Fibroblast of skin of right quadriceps (primary cell): ENCODE measurements at places on chromosomes 2 and 18.

GRCh38 chr2:17416884-17417391 lies 101.3 kb downstream of the RAD51AP2 start:
- DNase-seq = peak; percentile 98

DNA sequence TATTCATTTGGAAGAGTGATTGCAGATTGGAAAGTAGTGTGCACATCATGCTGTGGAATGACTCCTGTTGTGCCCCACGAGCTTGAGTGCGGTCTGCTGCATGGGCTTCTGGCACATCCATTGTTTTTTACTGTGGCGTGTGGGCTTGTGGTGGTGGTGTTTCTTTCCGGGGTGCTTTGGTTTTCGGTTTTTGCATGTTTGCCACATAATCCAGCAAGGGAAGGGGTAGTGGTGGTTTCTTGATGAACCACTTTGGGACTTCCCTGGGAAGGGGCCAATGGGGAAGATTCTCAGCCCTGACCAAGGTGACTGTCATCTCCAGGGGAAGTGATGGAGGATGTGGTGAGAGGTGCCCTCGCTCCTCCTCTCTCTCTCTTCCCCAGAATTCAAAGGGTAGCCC lies 57.0 kb downstream of the COA5 start:
- DNase-seq = no peak

GRCh38 chr2:85723707-85724360 lies 29.7 kb downstream of the GNLY start:
- no peak for DNase-seq

DNA sequence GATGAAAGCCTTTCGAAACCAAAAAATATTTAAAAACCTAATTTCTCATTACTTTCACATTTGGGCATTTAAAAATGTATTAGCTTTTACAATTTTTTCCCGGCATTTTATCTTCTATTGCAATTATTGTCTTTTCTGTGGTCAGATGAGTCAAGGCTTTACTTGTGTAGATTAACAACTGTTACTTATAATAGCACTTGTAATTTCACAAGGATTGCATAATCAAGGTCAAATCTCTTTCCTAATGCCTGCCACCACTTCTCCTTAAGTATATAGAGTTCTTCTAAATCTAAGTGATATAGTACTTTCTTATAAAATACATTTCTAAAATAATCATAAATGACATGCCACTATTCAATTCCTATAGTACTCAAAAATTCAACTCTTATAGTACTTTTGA lies 67.2 kb downstream of the SLC8A1 start:
- peak; percentile 84 for DNase-seq

GRCh38 chr2:105449076-105449475 lies 50.2 kb upstream of the FHL2 start:
- no peak for DNase-seq

- no peak for DNase-seq
Measured at GRCh38 chr18:73681912-73682311, 465.7 kb downstream of the FBXO15 start.

DNA sequence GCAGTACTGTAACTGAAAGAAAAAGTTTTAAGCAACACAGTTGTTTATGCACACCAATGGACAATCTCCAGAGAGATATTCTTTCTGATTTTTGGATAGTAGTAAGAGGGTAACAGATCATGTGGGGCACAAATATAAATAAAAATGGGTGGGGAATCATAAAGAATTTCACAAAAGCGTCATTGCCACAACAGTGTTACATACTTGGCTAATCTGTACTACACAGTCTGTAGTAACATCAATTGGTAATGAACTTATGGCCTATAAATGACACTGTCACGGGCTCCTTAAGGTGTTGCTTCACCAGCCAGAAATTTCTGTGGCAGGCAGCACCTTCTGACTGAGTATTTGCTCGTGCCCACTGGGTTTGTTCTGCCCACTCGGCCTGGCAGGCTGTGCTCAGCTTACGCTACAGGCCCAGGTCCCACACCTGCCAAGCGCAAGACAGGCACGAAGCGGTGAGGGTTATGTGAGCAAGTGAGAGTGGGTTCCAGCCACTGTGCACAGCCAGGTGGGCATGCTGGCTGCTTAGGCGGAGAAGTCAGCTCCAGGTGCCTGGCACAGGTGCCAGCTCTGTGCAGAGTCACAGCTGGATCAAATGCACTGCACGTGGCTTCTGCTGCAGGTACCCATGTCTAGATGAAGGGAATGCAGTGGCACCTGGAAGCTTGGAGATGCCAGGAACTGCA lies 532.5 kb upstream of the SLC39A10 start:
- no peak for DNase-seq

DNA sequence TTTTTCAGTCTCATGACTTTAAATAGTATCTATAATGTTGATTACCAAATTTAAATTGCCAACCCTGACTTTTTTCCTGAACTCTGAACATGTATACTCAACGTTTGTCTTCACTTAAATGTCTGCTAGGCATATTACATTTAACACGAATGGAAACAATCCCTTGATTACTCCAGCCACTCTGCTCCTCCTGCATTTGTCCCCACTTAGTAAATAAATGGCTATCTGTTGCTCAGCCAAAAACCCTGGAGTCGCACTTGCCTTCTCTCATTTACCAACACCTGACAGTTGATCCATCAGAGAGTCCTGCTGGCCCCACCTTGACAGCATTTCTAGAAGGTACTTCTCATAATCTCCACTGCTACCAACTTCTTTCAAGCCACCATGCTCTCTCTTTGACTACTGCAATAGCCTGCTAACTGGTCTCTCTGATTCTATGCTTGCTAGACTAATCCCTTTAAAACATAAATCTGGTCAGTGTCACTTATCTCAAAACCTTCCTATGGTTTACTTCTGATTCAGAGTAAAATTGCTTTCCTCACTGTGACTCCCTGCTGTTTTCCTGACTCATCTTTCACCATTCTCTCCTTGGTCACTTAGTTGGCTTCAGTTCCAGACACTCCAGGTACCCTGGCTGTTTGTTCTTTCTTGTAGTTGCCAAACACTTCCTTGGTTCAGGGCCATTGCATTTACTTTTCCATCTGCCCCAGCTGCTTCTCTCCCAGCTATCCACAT lies 31.9 kb downstream of the SPAG16 start:
- DNase-seq = peak; percentile 66

- DNase-seq = no peak
Measured at GRCh38 chr18:47815486-47816270, 114.8 kb downstream of the SMAD2 start.

DNA sequence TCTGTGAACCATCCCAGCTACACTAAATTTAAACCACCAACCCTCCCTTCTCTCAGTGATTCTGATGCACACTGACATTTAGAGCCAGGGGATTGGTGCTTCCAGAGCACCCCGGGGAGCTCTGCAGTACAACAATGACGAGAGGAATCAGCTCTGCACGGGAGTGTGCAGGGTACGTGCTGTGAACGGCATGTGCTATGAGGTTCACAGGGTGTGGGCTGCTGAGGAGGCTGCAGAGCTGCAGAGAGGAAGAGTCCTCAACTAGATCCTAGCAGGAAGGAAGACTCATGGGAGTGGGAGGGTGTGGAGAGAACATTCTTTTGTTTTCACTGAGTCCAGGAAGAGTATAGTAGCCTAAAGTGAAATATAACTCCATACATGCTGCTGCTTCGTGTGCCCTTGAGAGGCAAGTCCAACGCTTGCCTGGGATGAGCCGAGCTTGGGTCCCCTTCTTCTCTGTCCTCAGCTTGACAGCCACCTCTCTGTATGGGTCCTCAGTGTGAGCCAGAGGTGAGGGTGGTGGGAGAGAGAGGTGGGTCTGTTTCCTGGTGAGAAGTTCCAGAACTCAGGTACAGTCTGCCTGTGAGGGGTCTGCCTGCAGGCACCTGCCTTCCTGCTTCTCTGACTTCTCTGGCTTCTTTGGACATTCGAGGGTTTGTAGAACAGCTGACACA lies 118.8 kb downstream of the CTIF start:
- peak; percentile 58 for DNase-seq
